ENCODE measurements at places on chromosomes 2 and 18.

GRCh38 chr18:68742206-68742605 is 27.3 kb upstream of the TMX3 start:
- DNase-seq, result no peak

GRCh38 chr2:95728878-95729596 is 137.2 kb downstream of the TRIM43 start:
- DNase-seq, result no peak

DNA sequence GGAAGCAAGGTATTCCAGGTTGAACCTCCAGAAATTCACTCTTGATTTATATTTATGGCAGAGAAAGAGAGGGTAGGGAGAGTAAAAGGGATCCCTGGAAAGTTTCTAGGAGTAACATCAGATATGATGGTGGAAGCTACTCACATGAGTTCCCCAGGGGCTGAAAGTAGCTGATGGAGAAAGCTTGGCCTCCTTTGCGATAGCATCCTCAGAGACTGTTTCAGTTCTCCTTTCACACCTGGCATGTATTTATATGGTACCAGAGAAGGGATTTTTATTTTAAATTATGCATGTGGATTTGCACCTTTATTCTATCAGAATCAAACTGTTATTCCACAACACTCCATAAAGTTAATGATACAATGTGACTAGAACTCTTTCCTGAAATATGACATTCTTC is 126.3 kb upstream of the OSR1 start:
- no peak for DNase-seq

GRCh38 chr18:22663378-22663777 is 245.7 kb upstream of the CTAGE1 start:
- no peak for DNase-seq

DNA sequence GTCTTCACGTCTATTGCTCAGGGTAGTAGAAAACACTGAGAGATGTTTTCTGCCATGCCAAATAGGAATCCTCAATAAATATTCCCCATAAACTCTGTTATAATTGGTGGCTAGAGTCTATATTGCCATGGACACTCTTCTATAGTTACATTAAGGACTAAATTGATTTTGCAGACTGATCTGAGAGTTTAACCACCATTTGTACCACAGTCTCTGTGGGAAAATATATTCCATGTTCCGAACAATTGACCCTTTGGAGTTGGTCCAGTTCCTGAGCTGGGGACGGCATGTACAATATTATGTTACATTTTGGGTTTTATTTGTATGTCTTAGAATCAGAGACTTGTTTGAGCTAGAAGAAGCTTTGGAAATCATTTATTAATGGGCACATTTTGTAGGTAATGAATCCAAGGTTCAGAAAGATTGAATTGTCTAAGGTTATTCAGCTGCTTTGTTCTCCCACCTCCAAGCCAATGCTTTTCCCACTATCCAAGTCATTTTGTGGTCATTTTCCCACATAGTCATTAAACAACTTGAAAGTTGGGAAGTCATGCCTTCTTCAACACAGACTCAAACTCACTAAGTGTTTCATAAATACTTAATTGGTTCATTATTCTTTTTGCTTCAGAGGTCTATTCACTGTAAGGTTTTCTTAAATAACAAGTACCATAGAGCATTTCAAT is 5.1 kb upstream of the PPP1CB start:
- no peak for DNase-seq

DNA sequence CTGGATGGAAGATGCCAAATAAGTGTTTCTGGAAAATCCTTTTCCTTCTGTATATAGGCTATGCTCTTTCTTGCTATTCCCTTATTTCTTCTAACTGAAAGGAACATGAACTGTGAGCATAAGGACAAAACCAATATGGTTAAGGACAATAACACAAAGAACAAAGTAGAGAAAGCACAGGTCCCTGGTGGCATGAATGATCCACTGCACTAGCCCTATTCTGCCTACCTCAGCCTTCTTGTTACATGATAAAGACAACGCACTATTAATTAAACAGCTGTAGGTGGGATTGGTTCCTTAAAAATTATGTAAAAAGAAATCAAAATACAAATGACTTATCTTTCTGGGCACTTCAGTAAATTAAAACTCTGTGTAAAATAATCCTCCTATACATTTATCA is 1.9 kb upstream of the WDR75 start:
- no peak for DNase-seq

DNA sequence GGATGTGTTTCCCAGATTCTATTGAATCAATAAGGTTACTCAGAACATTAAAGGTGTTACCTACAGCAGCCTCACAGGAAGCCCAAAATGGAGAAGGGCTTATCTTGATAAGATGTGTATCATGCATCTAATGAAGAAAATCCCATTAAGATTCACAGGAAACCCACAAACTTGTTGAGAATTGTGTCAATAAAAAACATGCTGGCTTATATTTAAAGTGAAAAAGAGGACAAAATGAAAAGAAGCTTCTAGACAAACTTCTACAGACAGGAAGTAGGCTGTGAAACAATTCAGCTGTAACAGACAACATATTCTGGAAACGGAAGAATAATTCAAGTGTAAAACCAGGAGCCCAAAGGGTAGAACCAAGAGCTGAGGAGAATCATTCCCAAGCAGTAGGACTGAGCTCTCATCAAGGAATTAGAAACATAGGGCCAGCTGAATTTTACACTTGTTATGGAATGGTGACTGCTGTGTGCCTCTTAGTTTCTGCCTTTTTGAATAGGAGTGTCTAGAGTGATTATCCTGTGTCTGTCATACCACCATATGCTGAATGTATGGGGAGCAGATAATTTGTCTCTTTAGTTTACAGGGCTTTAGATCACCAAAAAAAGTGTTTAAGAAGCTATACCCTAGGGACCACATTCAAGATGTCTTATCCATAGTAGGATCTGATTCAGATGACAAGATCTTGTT is 9.6 kb downstream of the IMMT start:
- no peak for DNase-seq

DNA sequence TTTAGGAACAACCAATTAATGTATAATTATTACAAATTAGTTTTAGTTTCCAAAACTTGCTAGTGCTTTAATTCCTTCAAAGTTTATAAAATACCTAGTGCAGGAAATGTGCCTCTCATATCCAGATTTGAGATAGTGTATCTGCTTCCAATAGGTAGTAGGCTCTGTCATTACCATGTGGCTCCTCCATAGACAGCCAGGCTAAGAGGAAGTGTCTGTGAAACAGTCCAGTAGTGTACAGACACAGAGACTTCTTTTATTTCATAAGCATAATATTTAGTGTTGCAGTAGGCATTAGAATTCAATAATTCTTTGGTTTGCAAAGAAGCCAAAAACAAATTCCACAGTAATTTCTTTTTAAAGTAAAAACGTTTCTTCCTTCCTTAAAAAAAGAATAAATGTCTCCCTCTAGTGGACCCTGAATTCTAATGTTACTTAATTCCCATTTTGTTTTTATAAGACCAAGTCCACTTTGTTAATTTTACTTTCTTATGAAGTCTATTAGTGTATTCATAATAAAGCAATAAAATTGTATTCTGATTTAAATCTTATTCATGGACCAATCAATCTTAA is 101.2 kb downstream of the NEB start:
- DNase-seq, result no peak

DNA sequence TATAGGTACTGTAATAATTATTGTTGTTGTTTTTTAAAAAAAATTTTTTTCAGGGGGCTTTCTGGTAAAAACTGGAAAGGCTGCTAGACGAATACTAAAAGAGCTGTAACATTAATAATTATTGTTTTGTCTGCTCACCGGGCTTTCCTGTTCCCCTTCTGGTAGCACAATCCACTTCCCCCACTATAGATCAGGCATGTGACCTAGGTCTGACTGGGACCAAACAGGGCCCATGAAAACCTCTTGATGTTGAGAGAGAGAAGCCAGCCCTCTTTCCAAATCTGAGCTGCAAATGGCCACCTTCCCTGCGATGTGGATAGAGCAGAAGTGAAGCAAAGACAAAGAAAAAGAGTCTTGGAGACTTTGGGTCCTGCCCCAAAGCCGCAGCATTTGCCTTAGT is 23.4 kb downstream of the SH2D6 start:
- DNase-seq, result no peak

DNA sequence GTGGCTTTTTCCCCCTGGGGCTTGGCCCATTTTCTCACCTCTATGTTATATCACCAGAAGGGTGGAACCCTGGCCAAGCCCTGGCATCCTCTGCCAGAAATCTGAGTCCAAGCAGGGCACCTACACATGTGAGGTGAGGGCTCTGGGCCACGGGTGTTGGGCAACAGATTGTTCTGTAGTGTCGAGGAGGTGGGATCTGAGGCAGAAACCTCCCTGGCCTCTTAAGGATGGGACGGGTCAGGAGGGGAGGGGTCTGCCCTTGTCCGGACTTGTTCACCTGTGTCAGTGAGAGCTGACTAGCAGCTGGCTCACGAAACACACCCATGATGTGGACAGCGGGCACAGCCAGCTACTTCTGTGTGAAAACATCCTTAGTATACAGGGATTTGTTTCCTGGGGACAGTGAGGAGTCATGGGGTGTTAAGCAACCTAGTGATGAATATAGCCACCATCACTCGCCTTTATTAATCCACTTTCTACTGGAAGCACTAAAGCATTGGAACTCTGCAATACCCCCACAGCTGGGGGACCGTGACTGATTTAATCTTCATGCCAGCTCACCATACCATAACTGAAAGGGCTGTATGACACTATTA is 35.6 kb downstream of the EPAS1 start:
- no peak for DNase-seq

DNA sequence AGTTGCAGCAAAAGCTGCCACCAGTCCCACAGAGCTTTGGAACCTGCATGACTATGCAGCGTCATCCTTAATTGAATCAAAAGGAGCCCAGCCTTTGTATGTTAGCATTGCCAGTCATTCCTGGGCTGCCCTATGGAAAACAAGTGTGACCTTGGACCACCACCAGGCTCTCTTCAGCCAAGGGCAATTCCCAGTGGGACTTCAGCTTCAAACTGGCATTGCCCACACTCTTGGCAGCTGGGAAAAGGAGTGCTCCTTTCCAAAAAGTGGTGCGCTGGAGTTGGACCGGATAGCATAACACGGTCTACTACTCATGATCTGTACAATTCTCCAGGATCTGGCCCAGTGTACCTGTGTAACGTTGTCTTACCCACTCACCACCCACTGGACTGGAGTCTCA is 259.5 kb downstream of the MREG start:
- no peak for DNase-seq

DNA sequence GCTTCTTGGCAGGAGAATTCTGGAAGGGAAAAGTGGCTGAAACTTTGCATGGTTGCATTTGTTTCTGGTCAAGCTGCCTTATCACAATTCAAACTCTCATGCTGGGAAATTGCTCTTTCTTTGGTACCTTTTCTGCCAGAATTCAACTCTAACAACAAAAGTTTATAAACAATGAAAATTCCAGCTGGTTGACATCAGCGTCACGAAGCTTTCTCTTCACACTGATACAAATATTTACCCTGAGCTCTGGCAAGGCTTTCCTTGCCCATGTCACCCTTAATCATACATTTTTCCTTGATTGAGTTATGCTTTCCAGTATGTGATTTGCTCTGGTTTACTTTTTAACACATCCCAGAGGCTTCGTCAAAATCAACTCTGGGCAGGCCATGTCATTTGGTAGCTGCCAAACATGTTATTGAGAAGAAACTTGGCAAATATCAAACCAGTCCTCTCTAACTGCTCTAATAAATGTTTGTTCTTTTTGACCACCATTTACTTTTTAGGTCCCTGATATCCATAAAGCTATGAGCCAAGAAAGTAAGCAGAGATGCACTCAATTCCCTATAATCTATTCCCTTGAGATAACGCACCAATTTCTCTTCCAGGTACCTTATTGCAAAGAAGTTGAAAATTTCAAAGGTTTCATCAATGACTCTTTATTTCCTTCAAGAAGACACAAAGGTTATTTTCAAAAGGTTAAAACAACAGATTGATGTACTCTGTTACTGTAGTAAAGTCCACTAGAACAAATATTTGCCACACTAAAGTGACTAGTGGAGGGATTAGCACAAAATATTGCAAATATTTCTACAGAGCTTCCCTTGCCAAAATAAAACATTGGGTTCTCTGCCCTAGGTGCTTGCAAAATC is 1241.1 kb upstream of the ZEB2 start:
- no peak for DNase-seq

Measured in stimulated activated CD8-positive, alpha-beta memory T cell treated with anti-CD3 and anti-CD28 coated beads, Interleukin-4, amount 100 ng/mL, for 4 hours (primary cell).